Hindlimb muscle (tissue), 1 donor: ENCODE measurements at places on chromosomes 13 and 19. TPM values are rescaled to one million over a fixed set of nuclear protein-coding genes. Genes with fewer than 3 reads are reported as not detected.
A peak's percentile ranks its signal among the peaks of the same experiment; 100 is the strongest.

- DNase-seq: no peak
Measured at GRCh38 chr13:20669162-20669561, 34.3 kb upstream of the IL17D start.

DNA sequence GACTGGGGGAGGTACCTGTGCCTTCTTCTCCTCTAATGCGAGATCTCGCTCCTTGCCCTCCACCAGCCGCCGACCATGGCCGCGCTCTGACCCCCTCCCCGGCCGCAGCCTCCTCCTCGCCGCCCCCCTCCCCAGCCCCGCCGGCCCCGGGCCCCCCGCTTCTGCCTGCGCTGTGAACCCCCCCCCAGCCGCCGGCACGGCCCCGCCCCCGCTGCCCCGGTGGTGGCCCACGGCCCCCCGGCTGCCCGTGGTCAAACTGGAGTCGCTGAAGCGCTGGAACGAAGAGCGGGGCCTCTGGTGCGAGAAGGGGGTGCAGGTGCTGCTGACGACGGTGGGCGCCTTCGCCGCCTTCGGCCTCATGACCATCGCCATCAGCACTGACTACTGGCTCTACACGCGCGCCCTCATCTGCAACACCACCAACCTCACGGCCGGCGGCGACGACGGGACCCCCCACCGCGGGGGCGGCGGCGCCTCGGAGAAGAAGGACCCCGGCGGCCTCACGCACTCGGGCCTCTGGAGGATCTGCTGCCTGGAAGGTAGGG, at the start of gene CACNG8:
Gene CACNG8 (plus strand): TSS at position 51 of the 545 bp plus-strand sequence.
- no peak for DNase-seq

DYRK1B gene
- polyA plus RNA-seq: 78.4 TPM

DNA sequence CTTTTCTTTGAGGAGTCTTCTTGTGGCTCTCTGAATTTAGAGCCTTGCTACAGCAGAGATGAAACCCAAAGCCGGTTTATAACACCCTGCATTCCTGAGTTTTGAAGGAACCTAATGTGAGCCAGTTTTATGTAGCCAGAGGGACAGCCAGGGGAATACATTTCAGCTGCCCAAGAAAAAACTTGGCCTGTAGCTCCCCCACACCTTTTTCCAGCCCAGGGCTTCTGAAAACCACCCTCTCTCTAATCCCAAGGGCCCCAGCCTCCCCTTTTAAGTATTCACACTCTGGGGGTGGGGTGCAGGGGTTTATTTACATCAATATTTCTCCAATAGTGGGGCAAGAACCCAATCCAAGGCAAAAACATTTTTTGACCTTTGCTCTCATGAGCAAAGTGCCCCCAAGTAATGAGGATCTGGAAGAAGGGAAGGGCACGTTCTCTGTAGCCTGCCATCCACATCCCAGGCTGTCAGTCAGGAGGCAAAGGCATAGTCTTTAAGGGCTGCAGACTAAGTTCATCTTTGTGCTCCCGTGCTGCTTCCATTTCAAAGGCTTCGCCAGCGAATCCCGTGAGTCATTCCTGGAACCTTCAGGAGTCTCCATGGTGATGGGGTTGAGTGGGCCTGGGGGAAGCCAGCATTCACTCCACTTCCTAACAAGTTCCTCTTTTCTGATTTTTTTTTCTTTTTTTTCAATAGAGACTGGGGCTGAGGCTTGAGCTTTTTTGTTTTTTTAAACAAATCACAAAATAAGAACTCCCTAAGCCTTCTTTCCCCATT, 33.2 kb upstream of the MEDAG start:
- DNase-seq: peak; percentile 82

ZNF607 gene
- 4.8 TPM for polyA plus RNA-seq

DNA sequence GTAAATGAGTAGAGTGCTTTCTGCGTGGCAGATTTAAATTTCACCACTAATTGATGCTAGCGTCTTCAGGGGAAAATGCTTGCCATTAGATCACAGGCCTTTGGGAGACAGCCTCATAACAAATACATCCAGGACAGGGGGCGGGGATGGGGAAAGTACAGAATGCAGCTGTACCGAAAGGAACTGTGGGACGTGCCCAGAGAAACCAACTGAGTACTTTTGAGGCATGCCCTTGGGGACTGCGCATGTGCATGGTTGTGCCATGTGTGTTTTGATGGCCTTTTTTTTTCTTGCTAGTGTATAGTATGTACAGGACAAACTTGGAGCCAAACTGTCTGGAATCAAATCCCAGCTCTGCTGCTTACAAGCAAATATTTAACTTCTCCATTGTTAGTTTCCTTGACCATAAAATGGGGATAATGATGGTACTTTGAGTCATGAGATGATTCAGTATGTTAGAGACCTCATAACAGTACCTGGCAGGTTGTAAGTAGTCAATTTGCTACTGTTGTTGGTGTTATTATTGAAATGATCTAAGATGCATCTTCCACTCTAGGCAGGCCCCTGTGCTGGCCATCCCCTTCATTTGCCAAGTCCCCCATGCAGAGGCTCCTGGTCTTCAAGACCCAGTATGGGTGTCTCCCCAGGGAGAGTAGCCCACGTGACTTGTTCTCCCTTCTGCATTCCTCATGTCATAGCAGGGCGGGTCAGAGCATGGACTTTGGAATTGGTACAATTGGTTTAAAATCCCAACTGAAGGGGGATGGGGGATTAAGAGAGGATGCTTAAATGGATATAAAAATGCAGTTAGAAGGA, 68.3 kb upstream of the NPAS1 start:
- no peak for DNase-seq

DNA sequence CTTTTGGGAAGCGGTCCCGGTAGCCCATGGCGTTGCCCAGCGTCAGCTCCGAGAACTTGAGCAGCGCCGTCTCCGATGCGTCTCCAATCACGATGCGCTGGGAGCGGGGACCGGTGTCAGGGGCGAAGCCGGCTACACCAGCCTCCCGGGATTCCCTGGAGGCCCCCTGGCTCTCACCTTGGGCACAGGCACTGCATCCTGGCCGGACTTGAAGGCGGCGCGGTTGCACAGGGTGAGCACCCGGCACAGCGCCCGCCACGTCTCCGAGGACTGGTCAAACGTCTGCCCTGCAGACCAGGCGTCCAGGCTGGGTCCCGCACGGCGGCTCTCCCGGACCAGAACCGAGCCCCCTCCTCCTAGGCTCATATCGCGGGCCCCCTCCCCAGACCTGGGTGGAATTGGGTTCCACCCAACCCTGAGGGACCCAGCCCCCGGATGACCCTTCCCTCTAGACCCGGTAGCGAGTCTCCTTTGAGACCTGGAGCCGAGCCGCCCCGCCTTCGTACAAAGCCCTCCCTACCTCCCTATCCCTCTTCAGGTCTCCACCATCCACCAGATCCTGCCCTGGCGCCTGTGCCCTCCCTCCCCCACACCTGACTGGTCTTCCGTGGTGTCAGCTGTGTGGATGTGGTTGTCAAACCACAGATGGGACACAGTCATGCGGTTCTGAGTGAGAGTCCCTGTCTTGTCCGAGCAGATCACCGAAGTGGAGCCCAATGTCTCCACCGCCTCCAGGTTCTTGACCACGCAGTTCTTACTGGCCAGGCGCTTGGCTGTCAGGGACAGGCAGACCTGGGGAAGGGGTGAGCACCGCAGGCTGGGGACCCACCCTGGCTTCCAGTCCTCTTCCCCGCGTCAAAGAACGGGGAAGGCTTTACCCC, 4.8 kb downstream of the ATP4A start:
- no peak for DNase-seq

GRCh38 chr13:111120422-111120821, 5.3 kb downstream of the ARHGEF7 start:
- DNase-seq: no peak

DNA sequence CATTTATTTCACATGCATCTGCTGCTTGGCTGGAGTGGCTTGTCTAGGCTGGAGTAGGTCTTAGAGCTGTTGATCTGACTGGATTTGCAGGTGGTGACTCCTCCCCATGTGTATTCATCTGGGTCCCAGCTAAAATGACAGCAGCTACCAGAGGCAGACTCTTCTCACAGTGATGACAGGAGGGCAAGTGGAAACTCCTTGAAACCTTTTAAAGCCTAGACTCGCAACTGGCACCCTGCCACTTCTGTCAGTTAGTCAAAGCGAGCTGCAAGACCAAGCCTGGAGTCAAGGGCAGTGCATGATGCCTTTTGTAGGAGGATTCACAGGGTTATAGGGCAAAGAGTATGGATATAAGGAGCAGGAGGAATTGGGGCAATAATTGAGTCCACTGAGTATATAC, 65.2 kb downstream of the TEX26 start:
- DNase-seq: no peak

DNA sequence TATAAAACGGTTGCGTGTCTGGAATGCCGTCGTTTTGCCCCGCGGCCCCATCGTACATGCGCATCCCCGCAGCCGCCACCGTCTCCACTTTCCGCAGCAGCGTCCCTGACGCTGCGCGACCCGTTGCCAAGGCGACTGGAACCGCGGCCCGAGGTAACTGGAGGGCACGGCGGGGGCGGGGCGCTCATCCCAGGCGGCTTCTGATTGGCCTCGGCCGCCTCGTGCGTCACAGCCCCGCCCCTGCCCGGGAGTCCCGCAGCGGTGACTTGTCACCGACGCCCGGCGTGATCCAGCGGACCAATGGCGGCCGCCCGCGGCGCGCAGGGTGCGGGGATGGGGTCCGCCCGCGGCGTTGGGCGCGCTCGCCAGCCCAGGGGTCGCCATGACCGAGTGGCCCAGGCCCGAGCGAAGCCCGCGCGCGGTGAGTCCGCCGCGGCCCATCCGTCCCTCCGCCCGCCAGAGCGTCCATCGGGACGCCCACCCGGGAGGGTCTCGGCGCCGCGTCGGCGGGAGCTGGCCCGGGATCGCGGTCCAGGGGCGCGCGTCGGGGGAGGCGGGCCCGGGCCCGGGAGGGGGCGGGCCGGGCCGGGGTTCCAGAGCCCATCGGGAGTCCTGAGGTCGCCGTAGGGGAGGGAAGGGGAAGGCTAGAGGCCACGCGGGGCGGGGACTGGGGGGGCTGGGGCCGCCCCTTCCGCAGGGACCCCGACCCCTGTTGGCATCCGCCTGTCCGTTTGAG, at the start of gene ZSCAN1:
Gene ZSCAN1 (plus strand): TSS at position 285 of the 736 bp plus-strand sequence. CDS start 3,812 bp downstream, outside the sequence.
- peak; percentile 94 for DNase-seq

ZNF583 gene
- polyA plus RNA-seq: 7.0 TPM

FFAR1 gene
- polyA plus RNA-seq: not detected

DNA sequence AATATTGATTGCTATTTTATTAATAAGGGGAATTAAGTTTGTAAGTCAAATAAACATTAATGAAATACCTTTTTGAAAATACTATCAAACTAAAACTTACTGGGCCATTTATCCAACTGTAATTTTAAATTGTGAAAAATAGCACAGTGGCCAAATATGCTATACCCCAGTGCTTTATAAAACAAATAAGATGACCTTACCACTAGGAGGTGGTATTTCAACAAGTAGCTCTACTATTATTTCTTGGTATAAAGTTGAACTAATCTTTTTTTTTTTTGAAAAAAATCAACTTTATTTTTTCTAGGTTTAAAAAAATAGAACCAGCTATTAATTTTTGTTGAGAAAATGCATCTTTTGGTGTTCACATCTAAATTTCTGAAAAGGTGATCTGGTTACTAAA, 14.7 kb downstream of the LACC1 start:
- no peak for DNase-seq

DNA sequence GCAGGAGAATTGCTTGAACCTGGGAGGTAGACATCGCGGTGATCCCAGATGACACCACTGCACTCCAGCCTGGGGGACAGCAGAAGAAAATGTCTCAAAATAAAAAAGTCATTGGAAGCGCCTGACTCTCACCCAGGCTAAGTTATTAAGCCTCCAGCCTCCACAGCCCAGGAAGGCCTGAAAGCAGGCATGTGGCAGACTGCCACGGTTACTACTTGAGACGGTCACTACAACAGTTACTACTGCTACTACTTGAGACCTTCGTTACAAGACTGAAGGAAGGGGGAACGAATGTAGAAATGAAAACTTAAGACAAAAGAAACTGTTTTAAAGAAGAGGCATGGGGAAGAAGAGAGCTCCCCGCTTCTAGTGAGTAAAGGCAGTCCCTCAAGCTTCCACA, 9.6 kb downstream of the PRR22 start:
- DNase-seq: no peak

- DNase-seq: no peak
Measured at GRCh38 chr19:18701250-18701608, 17.7 kb downstream of the CRTC1 start.

GRCh38 chr19:33470686-33471085, 50.9 kb downstream of the PEPD start:
- no peak for DNase-seq

ASF1B gene
- polyA plus RNA-seq: 8.6 TPM

- no peak for DNase-seq
Measured at GRCh38 chr13:31913459-31913858, 118.1 kb upstream of the FRY start.

- DNase-seq: no peak
Measured at GRCh38 chr19:42276821-42277220, 7.8 kb downstream of the CIC start.

CERS4 gene
- polyA plus RNA-seq: 17.6 TPM

DNA sequence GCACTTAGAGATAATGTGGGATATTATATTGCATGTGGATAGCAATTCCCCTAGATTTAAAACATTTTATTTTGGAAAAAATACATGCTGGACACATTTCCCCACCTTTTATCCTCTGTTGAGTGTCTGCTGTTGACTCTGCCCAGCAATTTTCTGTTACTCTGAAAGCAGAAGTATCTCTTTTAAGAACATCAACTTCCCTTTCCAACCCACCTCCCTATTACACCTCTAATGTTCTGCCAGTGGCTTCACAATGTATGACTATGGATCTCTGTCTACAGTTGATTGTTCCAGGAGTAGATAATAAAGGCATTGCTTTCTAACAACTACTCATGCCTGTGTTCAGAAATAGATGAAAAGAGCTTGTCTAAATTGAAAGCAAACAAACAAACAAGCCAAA, 754.8 kb upstream of the SLITRK6 start:
- DNase-seq: no peak

- no peak for DNase-seq
Measured at GRCh38 chr13:32117701-32118100, 86.1 kb downstream of the FRY start.

- DNase-seq: no peak
Measured at GRCh38 chr13:51628059-51628852, 44.0 kb downstream of the WDFY2 start.

DNA sequence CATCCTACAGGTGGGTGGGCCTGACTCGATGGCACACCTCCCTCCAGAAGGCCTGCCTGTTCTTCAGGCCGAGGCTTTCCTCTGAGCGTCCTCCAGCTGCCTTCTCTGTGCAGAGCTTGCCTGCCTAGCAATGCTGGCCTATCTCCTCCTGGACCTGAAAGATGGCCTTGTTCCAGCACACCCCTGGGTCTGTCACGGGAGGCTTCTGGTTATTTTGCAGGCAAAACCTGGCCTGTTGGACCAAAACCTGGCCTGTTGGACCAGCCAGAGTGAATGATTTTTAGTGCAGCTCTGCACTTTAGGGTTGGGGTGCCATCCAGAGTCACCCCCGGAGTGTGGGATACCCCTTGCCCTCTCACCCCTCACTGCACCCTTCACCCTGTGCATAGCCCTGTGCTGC, 128.4 kb downstream of the KATNAL1 start:
- DNase-seq: no peak

- DNase-seq: no peak
Measured at GRCh38 chr13:35824825-35825224, 306.4 kb downstream of the DCLK1 start.

DNA sequence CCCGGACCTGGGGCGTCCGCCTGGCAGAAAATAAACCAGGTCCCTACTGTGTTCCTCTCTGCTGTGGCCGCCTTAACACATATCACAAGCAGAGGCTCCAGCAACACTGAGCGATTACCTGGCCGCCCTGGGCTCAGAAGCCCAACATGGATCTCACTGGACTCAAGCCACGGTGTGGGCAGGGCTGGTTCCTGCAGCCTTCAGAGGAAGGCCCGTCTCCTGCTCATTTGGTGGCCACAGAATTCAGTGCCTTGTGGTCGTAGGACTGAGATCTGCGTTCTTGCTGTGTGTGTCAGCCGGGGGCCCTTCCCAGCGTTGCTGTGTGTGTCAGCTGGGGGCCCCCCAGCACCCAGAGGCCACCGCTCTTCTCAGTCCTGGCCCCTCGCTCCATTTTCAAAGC, 30.2 kb downstream of the C2CD4C start:
- DNase-seq: no peak

ZNF44 gene
- polyA plus RNA-seq: 9.0 TPM
